Spinal cord (tissue), 10 donors: ENCODE measurements at places on chromosomes 5 and 9. TPM values are rescaled to one million over a fixed set of nuclear protein-coding genes. Genes with fewer than 3 reads are reported as not detected.

Gene NDFIP1
- total RNA-seq: 86.0 TPM

Gene MCTP1
- 54.6 TPM for total RNA-seq

DNA sequence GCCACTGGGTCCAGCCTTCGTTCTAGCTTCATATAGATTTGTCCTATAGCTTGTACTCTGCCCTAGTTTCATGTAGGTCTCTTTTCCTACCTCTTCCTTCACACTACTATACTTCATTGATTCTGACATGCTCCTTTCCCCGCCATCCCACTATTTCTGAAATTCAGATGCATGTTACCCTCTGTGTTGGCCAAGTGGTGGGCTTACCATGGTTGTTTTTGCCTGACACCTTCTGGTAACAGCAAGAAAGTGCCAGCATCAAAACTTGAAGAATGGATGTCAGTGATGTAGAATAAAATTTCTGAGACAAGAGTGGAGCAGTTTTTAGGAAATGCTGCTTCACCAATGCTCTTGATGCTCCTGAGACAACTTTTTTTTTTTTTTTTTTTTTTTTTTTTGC, 19.5 kb upstream of the SERINC5 start:
- DNase-seq: peak; percentile 77
- no peaks in the 10 kb centered on the region for H3K36me3 ChIP-seq
- no peak overlapping the region for H3K4me3 ChIP-seq
- no peaks in the 10 kb centered on the region for H3K4me1 ChIP-seq
- H3K27me3 ChIP-seq: no peaks in the 10 kb centered on the region

Gene NUTM2G
- total RNA-seq: not detected

- no peaks in the 10 kb centered on the region for H3K4me1 ChIP-seq
- H3K4me3 ChIP-seq: no peak overlapping the region
- H3K27me3 ChIP-seq: no peaks in the 10 kb centered on the region
- no peak for DNase-seq
These were observed 8.0 kb upstream of the SPATA31D1 start for GRCh38 chr9:81980568-81980967.

GRCh38 chr5:37723162-37723961, 116.5 kb downstream of the GDNF start:
- no peaks in the 10 kb centered on the region for H3K4me1 ChIP-seq
- no peaks in the 10 kb centered on the region for H3K27me3 ChIP-seq
- no peak for DNase-seq
- H3K36me3 ChIP-seq: peaks cover 3% of the 10 kb centered on the region

- no peaks in the 10 kb centered on the region for H3K27me3 ChIP-seq
- H3K27ac ChIP-seq: no peak overlapping the region
- H3K36me3 ChIP-seq: no peaks in the 10 kb centered on the region
- no peaks in the 10 kb centered on the region for H3K4me1 ChIP-seq
- no peak overlapping the region for H3K4me3 ChIP-seq
These were observed 7.5 kb downstream of the ADAMTS6 start for GRCh38 chr5:65474130-65474711.

Gene RLN1
- 1.6 TPM for total RNA-seq

Gene SQSTM1
- total RNA-seq: 155 TPM

GRCh38 chr5:154984946-154985516, 28.5 kb upstream of the KIF4B start:
- peak; percentile 49 for DNase-seq
- no peak overlapping the region for H3K4me3 ChIP-seq
- H3K4me1 ChIP-seq: no peaks in the 10 kb centered on the region
- H3K27me3 ChIP-seq: no peaks in the 10 kb centered on the region

DNA sequence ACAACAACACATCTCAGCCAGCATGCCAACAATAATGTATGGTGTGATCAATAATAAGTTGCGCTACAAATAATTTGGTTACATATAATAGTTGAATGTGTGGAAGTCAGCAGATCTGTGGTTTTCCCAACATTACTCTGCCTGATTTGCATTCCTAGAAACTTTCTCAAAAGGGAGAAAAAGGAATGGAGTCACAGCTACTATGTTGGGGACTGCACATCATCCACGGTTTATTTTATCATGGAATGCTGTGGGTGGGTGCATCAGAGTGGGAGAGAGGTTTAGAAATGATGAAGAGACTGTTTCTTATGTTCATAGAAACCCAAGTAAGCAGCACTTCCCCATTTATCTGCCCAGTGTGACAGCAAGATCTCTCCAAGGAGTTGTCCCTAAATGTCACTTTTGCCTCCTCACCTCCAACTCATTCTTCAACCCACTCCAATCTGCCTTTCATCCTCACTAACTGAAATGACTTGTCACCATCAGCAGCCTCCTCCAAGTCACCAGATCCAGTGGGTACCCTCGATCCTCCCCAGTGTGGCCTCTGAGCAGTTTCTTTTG, 2.8 kb upstream of the SPOCK1 start:
- DNase-seq: no peak
- H3K36me3 ChIP-seq: no peaks in the 10 kb centered on the region
- no peak overlapping the region for H3K4me3 ChIP-seq
- H3K4me1 ChIP-seq: peaks cover 16% of the 10 kb centered on the region
- peaks cover 11% of the 10 kb centered on the region for H3K27me3 ChIP-seq

Gene CCDC69
- 4.5 TPM for total RNA-seq
